SHP77 treated with DMSO at 0.1 percent for 48 hours (cell line): ENCODE measurements at places on chromosomes 12 and 14.
A peak's percentile ranks its signal among the peaks of the same experiment; 100 is the strongest.

- no peak for DNase-seq
These were observed at the start of gene ITPK1 for GRCh38 chr14:93115821-93116675. TSS of gene ITPK1 (minus strand) at chr14:93115925. CDS start at chr14:93115163, 762 bp downstream.

GRCh38 chr14:99389174-99389826 is 91.4 kb downstream of the SETD3 start:
- DNase-seq, result no peak

DNA sequence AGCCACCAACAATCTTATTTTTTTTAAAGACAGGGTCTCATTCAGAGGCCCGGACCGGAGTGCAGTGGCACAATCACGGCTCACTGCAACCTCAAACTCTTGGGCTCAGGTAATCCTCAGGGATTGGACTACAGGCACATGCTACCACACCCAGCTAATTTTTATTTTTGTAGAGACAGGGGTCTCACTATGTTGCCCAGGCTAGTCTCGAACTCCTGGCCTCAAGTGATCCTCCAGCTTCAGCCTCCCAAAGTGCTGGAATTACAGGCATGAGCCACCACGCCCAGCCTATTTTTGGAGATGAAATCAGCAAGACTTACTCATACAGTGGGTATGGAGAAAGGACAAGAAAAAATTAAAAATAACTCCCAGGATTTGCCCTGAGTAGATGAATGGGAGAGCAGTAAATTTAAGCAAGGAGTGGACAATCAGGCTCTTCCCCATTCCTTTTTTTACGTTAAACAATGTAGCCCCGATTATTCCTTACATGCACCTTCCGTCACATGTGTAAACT is 13.2 kb downstream of the FMNL3 start:
- no peak for DNase-seq

DNA sequence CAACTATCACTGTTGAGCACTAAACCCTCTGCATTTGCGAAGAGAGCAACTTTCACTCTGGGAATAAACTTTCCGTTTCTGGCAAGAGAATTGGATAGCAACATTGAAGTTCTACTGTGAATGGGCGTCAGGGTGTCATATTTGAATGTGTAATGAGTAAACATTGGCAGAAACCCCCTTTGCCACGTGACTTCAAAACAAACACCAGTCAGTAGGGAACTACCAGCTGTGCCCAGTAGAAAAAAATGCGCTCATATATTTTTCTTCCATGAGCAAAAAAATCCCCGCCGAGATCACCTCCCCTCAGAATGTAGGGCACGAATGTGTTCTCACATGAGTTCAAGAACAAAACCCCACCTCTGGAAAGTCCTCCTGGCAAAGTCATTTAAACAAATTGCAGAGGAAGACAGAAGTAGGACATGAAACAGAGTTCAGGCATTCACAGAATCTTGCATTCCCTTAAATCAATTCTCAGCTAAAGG is 80.6 kb downstream of the BTG1 start:
- DNase-seq, result peak; percentile 84

DNA sequence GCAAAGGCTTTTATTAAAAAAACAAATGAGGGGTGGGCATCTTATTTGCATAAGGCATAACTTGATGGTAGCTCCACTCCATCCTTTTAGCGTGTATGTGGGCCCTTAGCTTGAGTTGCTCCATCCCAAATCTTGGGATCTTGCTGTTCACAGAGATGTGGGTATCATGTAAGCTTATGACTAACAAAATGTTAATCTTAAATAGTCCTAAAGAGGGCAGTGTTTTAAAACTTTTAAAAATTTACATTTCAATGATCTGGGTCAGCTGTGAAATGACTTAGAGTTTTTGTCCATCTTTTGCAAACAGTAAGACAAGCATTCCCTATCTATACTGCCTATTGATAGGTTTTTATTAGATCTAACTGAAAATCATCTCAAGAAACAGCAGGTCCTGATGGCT is 86.0 kb downstream of the SLCO1A2 start:
- DNase-seq, result no peak

DNA sequence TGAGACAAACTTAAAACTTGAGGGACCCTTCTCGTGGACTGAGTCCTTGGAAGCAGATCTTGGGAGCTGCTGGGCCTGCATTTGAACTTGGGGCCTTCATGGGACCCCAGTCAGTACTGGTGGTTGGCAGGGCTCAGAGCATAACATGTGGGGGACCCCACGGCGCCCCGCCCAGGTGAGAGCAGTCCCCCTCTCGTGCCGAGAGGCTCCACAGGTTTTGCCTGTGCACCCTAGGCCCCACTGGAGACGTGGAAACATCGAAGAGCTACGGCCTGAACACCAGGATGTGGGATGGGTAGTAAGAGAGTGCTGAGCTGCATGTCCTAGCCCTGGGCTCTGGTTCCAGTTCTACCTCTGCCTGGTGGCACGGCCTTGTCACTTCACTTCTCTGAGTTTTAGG is 84.1 kb downstream of the CACNA1C start:
- no peak for DNase-seq

DNA sequence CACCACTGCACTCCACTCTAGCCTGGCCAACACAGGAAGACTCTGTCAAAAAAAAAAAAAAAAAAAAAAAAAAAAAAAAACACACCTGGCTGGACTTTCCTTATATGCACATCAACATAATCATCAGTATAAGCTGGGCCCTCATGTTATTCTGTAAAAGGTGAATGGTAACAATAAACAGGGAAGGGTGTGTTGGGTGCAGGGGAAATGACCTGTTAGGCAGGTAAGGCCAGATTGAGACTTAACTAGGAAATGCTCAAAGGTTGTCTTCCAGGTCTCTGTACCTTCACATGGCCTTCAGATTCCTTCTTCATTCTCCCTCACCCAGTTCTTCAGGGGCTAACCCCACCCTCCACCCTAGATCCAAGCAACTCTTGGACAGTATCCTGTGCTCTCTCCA is 47.5 kb downstream of the ESR2 start:
- DNase-seq, result no peak

DNA sequence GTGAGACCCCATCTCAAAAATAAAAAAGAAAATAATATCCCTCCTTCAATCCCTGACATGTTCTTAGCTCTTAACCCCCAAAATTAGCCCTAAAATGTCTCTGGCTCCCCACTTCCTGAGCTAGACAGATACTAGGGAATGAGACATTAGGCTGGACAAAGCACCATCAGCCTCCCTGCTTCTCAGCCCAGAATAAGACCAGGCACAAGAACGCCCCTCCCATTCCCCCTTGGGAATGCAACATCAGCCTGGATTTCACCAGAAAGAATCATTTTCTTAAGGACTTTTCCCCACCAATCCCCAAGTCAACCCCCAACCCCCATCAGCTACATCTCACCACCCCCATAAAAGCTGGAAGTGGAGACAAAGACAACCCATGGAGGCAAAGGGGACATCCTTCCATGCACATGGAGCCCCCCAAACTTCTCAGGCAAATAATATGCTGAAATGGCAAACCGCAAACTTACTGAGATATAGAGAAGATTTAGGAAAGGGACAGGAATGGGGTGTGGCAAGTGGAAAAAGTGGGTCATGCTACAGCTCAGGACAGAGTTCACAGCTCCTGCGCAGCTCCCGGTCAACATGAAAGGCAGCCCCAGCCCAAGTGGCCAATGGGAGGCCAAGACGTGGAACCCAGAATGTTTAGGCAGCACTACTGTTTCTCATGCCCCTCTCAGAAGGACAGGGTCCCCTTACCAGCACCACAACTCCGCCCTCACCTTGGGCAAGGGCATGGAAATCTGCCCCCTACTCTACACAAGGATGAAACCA is 2.7 kb downstream of the CHD4 start:
- DNase-seq, result no peak

- no peak for DNase-seq
These were observed 22.9 kb downstream of the NDUFA12 start for GRCh38 chr12:94980577-94980976.

GRCh38 chr12:131825146-131825892 is 2.9 kb upstream of the MMP17 start:
- no peak for DNase-seq

DNA sequence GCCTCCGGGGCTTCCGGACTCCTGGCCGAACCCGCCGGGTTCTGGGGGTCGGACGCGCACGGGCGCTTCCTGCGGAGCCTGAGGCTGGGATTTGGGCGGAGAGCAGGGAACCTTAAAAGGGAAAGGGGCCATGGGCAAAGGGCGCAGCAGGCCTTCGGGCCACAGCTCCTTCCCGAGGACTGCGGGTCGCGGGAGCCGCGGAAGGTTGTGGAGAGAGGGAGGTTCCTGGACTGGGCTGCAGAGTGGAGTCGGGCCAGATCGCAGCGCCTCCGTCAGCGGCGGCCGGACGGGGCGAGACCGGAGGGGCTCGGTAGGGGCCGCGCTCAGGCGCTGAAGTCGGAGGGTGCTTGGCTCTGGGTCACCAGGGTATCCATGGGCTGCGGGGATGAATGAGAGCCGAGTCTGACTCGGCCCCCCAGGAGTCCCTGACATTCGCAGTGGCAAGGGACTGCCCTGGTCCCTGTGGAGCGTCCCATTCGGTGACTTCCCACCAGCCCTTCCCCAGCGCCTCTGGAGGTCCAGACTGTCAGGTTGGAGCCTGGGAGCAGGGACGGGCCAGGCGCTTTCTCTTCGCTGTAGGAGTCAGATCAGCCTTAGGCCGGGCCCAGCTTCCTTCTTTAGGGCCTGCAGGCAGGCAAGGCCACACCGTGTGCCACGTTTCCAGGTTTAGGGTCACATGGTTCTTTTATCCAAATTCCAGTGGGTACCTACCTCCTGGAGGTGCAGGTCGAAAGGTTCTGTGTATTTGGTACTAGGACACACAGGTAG is 938 bp upstream of the SLC25A29 start:
- no peak for DNase-seq

DNA sequence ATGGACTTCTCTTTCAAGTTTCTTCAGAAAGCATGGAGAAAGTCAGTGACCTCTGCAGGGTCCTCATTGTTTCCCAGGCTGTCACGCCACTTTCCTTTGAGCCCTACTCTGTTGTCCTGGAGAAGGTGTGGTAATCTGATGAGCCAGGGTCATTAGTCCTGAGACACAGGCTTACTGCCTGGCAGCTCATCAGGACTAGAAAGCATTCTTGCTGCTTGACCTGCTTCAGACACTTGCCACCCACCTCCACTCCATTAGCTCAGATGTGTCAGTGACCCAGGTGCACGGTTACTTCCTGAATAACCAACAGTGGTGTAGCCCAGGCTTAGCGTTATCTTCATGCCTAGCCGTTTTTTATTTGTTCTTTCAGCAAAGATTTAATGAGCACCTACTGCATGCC is 93.9 kb downstream of the FGD4 start:
- no peak for DNase-seq

DNA sequence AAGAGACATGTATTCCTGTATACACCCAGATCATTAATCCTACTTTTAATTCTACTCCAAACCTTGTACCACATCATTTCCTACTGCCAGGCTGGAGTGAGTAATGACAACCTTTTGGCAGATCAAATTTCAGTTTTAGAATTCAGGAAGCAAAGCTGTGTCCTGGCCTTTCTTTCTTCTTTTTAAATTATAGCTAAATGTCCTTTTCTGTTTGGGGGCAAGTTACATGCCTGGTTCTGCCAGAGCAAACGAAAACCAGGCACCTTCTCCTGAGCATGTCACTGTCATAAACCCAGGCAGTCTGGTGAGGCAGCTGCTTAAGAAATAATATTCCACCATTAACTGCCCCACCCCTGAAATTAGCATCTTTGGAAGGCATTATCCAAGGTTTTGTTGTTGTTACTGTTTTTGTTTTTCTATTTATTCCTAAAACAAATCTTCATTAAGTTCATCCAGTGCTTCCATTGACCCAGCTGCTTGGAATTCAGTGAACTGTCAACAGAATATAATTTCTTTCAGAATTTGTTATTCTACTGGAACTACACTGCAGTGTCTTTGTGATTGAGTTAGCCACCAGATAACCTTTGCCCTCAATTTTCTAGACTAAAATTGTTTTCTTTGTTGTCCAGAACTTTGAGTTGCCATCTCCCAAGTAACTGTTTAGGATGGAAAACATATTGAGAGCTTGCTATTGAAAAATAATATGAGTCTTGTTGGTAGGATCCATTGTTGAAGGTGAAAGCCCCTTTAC is 33.2 kb downstream of the SAMD4A start:
- no peak for DNase-seq

DNA sequence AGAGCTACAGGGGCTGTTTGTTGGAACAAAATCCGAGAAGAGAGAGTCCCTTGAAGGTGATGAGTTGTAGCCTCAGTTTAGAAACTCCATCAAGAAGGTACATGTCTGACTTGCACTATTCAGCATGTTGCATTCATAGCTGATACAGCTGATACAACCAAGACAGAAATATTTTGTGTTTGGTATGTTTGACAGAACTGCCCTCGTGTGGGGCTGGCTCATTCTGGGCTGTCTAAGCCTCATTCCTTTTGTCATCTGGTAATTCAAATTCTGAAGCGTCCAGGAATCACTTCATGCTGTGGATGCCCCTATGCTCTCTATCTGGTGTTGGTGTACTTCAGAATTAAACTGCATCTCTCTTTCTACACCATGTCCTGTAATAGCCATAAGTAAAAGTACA is 126.3 kb downstream of the ANO6 start:
- DNase-seq, result no peak

DNA sequence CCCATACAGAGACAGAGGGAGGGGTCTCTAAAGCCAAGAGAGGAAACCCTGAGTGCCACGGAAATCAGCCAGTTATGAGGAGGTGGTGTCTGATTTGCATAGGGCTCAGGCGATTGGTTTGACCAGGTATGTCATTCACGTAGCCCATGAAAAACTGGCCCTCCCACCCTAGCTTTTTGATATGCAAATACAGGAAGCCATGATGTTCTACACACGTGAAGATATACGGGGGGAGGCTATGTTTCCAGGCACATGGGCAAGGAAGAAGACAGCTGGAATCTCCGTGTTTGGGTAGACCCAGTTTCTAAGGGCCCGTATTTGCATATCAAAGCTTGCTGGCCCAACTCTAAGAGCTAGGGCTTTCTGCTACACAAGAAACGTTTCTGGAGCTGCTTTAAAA is 717.8 kb upstream of the SEL1L start:
- no peak for DNase-seq

GRCh38 chr14:56331592-56332216 is 213.5 kb downstream of the PELI2 start:
- peak; percentile 49 for DNase-seq

GRCh38 chr12:103561174-103561573 is 25.9 kb upstream of the STAB2 start:
- no peak for DNase-seq
